ENCODE measurements at places on chromosomes 13 and 19. TPM values are rescaled to one million over a fixed set of nuclear protein-coding genes. Genes with fewer than 3 reads are reported as not detected.

The LHB gene
- polyA plus RNA-seq: not detected

- DNase-seq: no peak
These were observed 11.9 kb upstream of the ATF5 start for GRCh38 chr19:49916839-49917733.

DNA sequence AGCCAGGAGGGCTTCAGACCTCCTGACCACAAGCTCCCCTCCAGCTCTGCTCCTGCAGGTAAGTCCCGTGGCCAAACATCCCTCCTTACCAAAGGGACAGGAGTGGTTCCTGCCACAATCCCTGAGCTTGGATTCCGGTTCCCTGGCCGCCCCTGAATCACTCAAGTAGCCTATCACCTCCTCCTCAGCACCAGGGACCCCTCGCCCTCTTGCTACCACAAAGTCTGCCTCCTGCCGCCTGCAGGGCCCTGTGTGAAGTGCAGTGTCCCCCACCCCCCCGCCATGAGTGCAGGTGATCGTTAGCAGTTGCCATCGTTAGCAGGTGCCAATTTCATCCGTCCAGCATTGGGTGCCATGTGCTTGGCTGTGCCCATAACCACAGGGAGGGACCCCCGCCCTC, 40.8 kb upstream of the RANBP3 start:
- DNase-seq: no peak

The ZNF324B gene
- polyA plus RNA-seq: 4.7 TPM
